ENCODE measurements at places on chromosomes 7 and 10.

DNA sequence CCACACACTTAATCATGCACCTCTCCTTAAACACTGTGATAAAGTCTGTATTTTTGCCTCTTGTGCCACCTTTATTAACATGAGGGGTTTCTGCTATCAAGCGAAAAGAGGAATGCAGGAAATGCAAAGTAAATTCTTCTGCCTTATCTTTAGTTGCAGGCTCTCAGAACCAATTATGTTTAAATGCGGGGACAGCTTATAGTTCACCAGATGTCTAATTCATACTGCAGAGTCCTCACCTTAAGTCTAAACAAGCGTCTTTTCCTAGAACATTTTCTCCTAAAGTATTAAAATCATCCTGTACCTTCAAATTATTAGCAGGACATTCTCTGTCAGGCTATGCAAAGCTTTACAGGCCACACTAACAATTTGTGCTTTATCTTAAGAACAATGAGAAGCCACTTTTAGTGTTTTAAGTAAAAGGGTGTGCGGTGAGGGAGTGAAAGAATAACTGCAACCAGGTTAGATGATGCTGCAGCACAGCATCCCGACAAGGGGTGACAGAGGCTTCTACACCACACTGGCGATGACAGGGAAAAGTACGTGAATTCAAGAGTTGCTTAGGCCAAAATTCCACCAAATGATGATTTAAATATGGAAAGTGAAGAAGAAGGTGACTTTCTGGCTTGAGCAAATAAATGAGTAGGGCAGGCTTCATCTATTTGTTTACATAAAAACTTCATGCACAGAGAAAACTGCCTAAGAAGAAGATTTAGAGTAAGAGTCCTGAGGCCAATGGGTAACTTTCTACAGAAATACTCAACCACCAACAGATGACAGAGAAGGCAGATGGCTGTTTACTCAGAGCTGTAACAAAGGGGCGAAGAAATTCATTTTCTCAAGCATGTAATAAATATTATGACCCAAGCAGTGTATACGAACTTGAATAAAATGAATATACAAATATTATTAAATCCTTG is 36.0 kb downstream of the EZH2 start:
- no peak for DNase-seq

GRCh38 chr7:137990251-137990941 is 11.5 kb downstream of the CREB3L2 start:
- no peak for DNase-seq

DNA sequence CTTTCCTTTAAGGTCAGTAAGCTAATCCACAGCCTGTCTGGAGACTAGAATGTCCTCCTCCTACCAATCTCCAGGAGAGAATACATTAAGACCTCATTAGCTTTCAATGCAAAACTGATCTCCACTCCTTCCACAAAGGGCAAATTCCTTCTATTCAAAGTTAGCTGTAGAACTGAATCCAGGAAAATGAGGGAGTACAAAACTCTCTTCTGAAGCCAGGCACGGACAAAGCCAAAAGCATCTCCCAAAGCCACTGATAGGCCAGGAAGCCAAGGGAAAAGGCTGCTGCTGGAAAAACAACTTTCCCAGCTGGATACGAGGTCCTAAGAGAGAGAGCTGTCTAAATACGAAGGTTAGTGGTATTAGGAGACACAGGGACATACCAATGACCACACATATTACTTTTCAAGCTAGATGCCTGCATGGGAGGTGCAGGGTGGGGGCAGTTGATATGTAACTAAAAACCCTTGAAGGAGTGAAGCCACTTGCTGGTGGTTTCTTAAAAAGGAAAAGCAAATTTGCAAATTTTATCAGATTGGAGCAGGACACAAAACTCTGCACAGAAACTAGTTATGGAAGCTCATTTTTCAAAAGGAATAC is 43.6 kb downstream of the MKX start:
- no peak for DNase-seq

GRCh38 chr10:82827901-82828300 is 952.9 kb downstream of the NRG3 start:
- no peak for DNase-seq

DNA sequence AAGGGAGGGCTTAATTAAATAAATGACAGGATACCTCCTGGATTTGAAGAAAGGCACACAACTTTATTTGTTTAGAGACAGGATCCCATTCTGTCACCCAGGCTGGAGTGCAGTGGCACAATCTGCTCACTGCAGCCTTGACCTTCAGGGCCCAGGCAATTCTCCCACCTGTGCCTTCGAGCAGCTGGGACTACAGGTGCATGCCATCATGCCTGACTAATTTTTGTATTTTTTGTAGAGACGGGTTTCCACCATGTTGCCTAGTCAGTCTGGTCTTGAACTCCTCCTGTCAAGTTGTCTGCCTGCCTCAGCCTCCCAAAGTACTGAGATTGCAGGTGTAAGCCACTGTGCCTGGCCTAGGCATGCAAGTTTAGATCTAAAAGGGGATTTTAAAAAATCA is 272.7 kb upstream of the MBL2 start:
- DNase-seq, result no peak

GRCh38 chr10:78389419-78389818 is 355.8 kb downstream of the RPS24 start:
- DNase-seq, result no peak

- no peak for DNase-seq
These were observed 87.2 kb downstream of the TWIST1 start for GRCh38 chr7:19030281-19030680.

GRCh38 chr10:3813986-3814837 is 29.2 kb upstream of the KLF6 start:
- no peak for DNase-seq

GRCh38 chr10:28250782-28251181 is 52.1 kb downstream of the MPP7 start:
- no peak for DNase-seq

- DNase-seq, result no peak
These were observed 36.1 kb downstream of the NUDCD3 start for GRCh38 chr7:44454348-44454747.

- no peak for DNase-seq
These were observed 8.5 kb downstream of the AKR1B1 start for GRCh38 chr7:134450294-134451000.

GRCh38 chr10:129971381-129972144 is 7.5 kb upstream of the EBF3 start:
- peak; percentile 41 for DNase-seq

- no peak for DNase-seq
These were observed 74.1 kb downstream of the LRRTM3 start for GRCh38 chr10:66999762-67000545.

GRCh38 chr7:107627002-107627401 is 33.6 kb upstream of the SLC26A4 start:
- DNase-seq, result no peak

GRCh38 chr7:130995252-130996081 is 261.5 kb upstream of the KLF14 start:
- no peak for DNase-seq

DNA sequence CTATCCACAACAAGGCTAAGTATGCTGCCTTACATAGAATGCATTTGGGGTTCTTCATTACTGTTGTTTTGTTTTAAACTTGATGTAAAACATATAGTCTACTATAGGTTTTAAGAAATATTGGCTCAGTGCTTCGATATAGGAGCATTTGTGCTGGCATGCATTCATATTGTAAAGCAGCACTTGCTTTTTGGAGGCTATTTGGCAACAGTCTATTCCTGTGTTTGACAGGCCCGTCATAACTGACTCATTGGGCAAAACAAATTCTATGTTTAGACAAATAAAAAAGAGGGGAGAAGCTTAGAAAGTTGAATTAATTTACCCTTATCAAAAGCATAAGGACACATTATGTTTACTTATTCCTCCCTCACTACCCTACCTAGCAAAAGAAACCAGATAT is 38.4 kb upstream of the PLXDC2 start:
- DNase-seq, result no peak

DNA sequence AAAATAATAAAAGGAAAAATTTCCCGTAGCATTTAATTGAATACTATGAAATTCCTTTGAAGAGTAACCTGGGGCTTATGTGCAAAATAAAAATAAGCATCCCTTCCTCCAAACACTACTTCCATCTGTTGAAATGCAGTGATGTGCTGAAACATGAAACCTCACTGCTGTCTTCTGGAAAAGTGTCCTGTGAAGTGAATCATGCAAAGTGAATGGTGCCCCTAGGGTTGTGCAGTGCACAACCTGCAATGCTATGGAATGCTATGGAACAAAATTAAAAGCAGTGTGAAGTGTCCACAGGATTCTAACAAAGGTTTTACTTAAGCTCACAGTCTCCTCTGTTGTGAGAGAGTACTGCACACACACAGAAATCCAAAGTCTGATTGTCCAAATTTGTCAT is 480.9 kb downstream of the ETV1 start:
- no peak for DNase-seq

DNA sequence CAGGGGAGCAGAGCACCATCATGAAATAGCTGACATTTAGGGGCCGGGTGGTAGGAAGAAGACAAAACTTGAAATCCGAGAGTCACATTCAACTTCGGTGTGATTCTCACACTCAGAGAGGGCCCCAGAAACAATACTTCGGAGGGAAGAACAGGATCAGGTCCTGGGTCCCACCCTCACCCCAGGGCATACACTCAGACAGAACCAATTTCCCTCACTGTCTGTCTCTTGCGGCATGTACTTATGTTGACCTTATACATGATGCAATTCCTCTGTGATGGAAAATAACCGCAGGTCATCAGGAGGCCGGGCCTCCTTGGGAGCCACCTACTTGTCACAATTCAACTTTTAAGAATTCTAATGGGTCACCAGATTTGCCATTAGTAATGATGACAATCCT is 26.3 kb upstream of the HMX3 start:
- no peak for DNase-seq

DNA sequence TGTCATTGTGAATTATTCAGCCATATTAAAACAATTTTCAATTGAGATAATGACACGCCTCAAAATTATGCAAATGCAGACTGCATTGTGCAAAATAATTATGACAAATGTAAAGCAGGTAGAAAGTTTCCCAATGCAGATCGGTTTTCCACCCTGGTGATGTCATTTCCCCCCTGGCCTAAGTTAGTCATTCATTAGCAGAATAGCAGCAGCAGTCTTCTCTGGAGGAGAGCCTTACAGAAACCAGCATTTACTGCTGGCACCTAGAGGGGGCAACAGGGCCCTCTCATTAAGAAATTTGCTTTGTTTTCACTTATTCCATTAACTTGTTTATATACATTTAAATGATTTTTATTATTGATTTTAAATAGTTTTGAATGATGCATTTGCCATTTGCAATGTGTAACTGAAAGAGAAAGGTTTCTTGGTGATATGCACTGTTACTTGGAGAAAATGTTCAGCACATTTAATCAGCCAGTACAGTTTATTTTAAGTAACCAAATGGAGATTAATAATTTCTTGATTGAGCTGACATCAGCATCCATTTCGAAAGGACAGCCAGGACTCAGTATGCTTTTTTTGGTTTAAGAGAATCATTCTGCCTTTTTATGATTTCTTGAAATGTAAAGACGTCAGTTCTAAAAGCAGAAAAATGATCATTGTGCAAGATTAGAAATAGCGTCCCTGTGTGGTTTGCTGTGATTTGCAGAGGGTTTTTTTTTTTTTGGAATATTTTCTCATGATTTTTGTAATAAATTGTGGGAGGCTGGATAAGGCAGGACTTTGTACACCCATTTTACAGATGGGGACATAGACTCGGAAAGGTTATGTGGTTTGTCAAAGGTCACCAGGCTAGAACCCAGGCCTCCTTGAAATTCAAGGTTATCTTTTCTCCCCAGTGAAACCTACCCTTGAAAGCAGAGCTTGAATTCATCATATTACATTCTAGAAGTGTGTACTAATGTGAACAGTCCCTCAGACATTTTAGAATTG is 3.5 kb downstream of the ARID5B start:
- no peak for DNase-seq

- no peak for DNase-seq
These were observed 23.9 kb upstream of the SEPHS1 start for GRCh38 chr10:13371897-13372470.

- no peak for DNase-seq
These were observed 92.3 kb downstream of the CCDC7 start for GRCh38 chr10:32538256-32538655.

GRCh38 chr10:129101232-129101980 is 365.6 kb upstream of the MGMT start:
- DNase-seq, result no peak

GRCh38 chr7:84183741-84184140 is 10.8 kb downstream of the SEMA3A start:
- no peak for DNase-seq

DNA sequence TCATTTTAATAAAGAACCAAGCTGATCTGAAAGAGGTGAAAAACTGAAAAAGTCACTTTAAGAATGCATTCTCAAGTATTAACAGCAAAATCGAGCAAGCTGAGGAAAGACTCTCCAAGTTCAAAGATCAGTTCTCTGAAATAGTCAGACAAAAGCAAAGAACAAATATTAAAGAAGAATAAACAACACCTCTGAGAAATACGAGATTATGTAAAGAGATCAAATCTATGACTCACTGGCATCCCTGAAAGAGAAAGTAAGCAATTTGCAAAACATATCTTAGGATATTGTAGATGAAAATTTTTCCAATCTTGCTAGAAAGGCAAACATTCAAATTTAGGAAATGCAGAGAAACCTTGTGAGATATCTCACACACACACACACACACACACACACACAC is 138.4 kb upstream of the HGF start:
- no peak for DNase-seq

- DNase-seq, result no peak
These were observed 154.2 kb downstream of the TSPAN12 start for GRCh38 chr7:120703585-120704240.

- no peak for DNase-seq
These were observed 102.1 kb downstream of the POLL start for GRCh38 chr10:101485681-101486554.

DNA sequence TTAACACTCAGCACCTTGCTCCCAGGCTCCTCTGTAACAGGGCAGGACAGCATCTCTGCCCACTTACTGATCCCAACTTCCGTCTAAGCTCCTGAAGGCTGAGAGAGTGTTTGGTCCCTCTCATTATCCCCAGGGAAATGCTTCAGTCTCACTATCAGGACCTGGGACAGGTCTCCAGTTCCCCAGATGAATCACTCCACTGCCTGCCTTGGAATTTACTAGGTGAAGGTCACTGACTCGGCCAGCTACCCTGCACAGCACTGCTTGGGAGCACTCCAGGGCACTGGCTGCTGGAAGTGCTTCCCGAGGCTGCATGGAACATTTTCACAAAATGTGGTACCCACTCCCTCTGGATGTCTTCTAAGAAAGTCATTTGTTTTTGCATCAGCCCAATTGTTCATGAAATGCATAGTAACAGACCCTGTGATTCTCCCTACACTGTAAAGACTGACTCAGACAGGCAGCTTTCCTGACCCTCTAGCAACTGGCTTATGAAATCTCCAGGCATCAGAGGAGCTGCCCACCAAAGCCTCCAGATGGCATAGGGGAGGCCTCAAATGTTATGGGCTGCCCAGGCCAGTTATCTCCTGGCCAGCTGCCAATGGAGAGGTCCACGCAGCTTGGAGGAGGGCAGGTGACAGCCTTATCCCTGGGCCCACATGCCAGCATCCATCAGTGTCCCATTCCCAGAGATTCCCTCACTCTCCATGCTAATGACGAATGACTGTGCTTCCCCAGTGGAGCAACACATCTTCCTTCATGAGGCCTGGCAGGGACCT is 89.1 kb downstream of the GFRA1 start:
- no peak for DNase-seq
